ENCODE measurements at places on chromosomes 3 and 15.
A peak's percentile ranks its signal among the peaks of the same experiment; 100 is the strongest.

DNA sequence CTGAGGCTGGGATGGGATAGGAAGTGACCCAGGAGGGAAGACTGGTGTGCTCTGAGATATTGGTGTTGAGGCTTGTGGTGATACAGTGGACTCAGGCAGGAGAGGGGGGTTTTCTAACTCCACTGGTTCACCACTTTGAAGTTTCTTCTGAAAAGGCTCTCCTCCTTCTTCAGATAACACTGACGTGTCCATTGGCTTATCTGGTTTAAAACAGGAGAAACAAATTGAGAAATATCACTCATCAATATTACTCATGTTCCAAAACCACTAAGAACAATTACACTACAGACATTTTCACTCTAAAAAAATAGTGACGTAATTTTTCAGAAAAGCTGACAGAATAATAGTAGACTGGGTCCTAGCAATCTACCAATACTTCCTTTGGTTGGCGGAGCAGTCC is 23.1 kb downstream of the TP53BP1 start:
- no peak for DNase-seq

DNA sequence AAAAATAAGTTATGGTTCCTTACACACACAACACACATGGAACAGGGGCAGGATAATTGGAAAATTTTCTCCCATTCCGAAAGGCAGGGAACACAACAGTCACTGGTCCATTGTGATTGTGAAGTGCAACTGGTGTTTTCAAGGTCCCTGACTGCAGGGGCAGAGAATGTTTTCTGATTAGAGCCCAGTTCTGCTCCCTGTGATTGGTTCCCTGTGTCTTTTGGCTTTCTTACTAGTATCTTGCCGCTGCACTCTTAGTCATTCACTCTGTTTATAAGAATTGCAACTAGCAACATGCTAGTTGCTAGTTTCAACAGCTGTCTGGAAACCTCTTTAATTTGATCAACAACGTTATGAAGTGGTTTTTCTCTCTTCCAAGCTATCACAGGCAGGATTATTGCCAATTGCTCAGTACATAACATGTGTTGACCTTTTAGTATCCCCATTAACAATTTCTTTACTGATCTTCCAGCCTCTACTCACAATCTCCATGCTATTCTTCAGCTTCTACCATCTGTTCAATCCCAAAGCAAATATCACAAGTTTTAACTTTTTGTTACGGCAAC is 177.5 kb downstream of the EPHA6 start:
- no peak for DNase-seq

- DNase-seq, result no peak
Measured at GRCh38 chr3:66039590-66039887, 821 bp upstream of the MAGI1 start.

DNA sequence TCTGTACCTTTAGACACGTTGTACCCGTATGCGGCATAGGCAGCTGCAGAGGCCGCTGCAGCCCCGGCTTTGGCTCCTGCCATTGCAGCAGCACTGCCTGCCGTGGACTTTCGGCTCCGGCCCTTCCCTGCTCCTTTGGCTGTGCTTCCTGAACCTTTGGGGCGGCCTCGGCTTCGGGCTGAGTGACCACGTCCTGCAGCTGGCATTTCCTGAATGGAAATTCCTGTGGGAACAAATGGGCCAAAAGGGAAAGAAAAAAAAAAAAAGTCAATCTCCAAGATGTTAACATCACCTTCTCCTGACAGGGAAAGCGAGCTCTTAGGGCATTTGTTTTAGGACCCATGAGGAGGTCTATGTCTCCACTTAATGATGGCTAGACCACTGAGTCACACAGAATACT is 29.6 kb downstream of the CHAC1 start:
- DNase-seq, result no peak

DNA sequence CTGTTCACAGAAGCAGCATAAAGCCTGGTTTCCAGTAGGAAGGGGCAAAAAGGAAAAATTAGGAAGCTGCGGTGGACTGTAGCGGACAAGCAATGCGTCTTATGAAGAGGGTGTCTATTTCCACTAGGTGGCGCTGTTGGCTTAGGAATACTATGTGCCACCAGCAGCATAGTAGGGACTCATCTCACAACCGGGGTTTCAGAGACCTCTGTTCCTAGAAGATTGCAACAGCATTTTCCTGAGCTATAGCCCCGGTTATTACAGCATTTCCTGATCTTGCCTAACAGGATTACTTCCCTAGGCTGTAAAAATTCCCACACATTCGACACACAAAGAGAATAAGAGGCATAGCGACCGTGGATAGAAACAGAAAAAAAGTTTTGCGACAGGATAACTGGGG is 683.0 kb downstream of the TBL1XR1 start:
- DNase-seq, result peak; percentile 9
